CD4-positive, alpha-beta T cell treated with Interleukin-6 at 100 ng/mL for 8 hours (primary cell): ENCODE measurements at places on chromosomes 5 and 9.

- no peak for DNase-seq
Measured at GRCh38 chr9:93677641-93678136, 101.3 kb downstream of the PHF2 start.

DNA sequence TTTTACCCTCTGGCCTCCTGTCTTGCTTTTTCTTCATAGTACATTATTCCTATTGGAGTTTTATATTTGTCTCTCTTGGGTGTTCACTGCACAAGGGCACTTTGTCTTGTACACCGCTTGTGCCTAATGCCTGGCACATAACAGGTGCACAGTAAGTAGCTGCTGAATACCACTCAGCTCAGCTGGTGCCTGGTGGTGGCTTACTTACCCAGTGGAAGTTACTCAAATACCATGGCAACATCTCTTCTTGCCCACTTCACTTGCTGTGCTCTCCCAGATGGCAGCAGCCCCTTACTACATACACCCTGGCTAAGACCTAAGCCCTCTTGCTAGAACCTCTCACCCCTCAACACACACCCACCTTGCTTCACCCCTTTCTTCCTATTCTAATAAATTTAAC lies 11.3 kb upstream of the SKP1 start:
- no peak for DNase-seq

- no peak for DNase-seq
Measured at GRCh38 chr5:109163336-109163735, 246.4 kb downstream of the PJA2 start.

GRCh38 chr5:169424670-169425378 lies 123.9 kb upstream of the SLIT3 start:
- no peak for DNase-seq

DNA sequence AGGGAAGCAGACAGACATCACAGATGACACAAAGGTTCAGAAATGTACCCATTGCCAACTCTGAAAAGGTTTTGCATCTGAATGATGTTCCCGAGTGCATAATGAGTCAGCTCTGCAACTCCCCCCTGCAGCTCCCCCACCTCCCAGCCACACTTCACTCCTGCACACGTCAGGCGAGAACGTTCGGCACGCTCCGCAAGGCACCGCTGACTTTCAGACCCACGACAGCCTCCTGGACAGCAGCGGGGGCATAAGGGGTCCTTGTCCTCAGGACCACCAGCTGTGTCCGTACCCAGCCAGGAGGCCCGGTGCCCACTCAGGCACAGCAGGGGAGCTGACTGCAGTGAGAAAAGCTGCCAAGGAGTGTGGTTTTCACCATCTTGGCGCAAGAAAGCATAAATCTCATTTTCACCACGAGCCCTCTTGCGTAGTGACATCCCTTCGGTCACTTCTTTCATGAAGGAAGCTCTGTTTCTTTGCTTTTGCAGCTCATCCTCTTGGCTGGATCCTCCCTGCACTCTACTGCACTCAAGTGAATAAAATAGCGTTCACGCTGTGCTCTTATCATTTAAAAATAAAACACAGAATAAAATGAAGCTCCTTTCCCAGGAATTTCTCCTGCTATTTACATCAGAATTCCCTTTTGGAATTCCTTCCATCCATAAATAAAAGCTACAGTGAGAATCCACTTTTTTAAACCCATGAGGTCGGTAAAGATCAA lies 9.9 kb downstream of the GFPT2 start:
- DNase-seq: no peak

DNA sequence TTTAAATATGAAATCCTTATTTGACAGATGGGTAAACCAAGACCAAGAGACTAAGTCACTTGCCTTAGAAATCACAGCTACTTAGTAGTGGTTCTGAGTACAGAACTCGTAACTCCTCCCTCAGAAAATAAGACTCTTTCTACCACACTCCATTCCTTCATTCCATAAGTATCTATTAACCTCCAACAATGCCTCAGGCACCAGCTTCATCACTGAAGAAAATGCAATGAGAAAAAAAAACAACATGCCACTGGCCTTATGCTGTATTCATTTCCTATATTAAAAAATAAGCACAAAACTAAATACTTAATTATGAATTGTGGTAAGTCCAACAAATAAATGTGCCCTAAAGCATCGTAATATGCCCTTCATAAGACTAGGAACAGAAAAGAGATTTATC lies 13.5 kb upstream of the FREM1 start:
- DNase-seq: no peak

DNA sequence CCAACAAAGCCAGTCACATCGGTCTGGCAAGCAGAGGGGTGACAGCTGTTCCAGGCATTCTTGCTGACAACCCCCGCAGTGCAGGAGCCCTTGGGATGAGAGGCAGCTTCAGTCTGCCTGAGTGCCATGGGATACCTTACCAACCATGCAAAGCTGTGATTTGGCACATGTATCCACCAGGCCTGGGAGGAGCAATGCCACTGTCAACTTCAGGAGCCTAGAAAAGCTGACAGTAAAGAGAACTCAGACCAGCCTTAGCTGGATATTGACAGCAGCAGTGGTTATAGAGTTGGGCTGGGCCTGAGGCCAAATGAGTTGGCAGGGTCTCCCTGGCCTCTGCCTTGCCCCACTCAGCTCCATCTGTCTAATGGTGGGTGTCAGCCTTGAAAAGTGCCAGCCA lies 10.1 kb upstream of the PLPPR1 start:
- no peak for DNase-seq

- no peak for DNase-seq
Measured at GRCh38 chr5:26763215-26763614, 275.2 kb downstream of the CDH9 start.

GRCh38 chr5:67344870-67345269 lies 148.3 kb upstream of the CD180 start:
- DNase-seq: no peak

GRCh38 chr9:115442054-115442453 lies 324.1 kb upstream of the TNC start:
- DNase-seq: no peak

DNA sequence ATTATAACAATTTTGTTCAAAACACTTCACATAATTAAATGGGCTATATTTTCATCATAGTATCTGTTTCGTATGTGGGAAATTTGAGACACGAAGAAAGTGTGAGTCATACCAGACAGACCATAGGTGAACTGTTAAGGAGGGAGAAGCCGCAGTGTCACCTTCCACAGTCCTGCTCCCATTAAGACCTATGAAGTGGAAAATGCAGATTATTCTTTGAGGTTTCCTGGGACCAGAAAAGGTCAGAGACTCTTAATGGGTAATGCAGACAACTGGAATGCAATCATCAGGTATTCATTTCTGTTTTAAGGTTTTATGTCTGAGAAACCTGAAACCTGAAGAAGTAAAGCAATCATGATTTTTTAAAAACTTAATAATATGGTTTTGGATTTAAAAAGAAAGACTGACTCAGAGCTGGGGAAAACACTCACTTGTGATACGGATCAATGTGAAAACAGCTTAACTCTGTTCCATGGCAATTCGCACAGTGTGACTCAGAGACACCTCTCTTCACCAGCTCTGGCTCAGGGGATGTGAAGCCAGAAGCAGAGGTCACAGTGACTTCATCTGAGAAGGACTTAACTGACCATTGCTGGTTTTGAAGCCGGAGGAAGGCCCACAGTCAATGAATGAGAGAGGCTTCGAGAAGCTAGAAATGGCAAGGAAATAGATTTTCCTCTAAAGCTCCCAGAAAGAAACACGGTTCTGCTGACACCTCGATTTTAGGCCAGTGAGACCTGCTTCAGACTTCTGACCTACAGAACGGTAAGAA lies 17.2 kb upstream of the GCNT1 start:
- DNase-seq: no peak

DNA sequence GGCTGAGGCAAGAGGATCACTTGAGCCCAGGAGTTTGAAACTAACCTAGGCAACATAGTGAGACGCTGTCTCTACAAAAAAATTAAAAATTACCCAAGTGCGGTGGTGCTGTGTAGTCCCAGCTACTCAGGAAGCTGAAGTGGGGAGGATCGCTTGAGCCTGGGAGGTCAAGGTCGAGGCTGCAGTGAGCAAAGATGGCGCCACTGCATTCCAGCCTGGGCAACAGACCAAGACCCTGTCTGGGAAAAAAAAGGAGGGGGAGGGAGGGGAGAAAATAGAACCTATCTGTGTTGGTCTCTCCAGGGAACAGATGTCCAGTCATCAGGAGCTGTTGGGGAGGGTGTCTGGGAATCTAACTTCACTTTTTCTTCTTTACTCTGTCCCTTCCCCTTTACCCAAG lies 24.3 kb downstream of the MAT2B start:
- no peak for DNase-seq

DNA sequence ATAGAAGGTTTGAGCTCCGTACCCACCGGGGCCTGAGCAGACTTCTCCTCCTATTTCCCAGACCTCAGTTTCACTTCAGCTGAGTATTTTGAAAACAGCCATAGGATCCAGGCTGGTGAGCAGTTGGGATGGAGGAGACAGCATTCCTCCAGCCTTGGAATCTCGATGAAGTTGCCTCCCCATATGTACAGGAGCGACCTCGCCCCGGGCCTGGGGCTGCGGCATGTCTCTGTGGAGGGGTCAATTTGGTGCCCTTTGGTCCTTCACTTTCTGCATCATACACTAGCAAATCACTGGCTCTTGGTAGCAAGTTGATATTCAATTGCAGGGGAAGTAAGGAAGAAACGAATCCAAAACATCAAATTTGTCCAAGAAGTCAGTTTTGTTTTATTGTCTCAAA lies 402.0 kb upstream of the IRX4 start:
- no peak for DNase-seq

DNA sequence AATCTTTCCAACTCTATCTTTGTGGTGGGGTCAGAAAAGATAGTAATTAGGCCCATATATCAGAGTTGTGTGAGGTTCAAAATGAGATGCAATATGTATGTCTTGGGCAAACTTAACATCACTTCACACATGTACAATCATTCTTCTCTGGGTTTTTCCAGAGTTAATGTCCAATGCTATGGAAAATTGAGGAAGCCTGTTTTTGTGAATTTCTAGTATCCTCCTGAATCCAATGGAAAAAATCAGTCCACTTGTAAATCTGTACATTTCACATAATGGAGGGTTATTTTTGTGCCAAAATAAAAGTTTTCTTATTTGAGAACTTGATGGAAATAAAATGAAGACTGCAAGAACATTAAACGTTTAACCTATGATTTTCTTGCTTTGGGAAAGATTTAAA lies 155.6 kb upstream of the SEMA6A start:
- no peak for DNase-seq

DNA sequence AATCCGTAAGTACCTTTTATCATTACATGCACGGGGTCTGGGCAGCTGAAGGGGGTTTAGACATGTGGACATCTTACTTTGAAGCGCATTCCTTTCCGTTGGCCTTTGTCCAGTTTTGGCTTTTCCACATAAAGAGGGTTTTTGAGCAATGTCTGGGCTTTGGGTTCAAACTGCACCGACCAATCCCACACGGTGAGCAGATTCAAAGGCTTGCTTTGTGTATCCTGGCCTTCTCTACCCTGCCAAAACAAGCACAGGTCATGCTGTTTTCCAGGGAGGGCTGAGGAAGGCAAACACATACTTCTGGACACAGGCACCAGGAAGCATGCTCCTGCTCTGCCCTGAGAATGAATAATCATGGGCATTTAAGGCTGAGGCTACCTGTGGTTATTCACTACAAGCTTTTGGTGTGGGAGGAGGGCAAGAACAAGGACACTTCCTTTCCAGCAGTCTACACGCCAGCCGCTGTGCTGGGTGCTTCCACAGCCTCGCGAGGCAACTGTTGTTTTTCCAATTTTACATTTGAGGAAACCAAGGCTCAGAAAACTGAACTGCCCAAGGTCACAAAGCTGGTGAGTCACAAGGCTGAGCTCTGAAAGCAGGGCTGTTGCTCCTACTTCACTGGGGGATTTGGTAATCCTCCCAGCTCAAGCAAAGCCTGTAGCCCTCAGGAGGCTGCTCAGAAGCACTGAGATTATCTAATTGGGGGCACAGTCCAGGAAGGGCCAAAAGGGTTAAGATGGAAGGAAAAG lies 59.8 kb upstream of the GOLPH3 start:
- DNase-seq: no peak

GRCh38 chr5:143674469-143674786 lies 137.5 kb upstream of the HMHB1 start:
- DNase-seq: no peak

- peak; percentile 34 for DNase-seq
Measured at GRCh38 chr5:16673241-16674201, 56.7 kb upstream of the RETREG1 start.

DNA sequence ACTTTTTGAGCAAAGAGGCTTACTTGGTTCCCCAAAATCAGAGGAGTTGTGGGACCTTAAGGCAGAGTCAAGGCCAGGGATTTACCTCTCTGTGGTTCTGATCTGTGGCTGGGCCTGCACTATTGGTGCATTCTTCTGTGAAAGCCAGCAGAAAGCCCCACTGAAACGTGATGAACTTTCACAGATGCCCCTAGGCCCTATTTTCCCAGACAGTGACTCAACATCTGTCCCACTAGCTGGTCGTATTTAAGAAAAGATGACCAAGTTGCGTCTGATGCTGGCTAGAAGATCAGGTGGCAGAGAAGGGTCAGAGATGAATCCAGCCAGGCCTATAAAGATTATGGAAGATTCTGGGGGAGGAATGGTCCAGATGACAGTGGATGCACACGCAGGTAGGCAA lies 153.1 kb downstream of the ACTL7B start:
- DNase-seq: no peak

DNA sequence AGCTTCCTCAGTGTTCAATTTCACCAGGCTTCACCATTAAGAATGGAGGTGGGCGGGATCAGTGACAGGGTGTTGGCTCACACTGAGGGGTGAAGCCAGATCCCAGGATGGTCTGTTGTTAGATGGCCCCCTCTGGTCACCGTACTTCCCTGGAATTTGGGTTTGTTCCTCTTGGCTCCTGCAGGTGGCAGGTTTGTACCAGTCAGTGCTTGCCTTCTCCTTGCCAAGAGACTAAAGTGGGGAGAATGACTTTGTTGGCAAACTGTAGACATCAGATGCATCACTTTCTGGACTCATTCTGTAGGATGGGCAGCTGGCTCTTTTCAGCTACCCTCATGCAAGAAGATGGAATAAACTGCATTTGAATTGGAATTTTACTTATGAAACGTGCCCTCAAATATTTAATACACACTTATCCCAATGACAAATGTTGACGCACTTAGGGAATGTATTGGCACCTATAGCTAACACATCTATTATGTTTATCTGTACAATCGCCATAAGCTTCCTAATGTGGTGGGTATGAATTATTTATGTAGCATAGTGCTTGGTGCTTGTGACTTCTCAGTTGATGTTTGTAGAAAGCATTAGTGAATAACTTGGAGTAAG lies 31.4 kb upstream of the ANKRD55 start:
- DNase-seq: peak; percentile 9

GRCh38 chr5:509611-510185 lies 14.6 kb downstream of the SLC9A3 start:
- no peak for DNase-seq

DNA sequence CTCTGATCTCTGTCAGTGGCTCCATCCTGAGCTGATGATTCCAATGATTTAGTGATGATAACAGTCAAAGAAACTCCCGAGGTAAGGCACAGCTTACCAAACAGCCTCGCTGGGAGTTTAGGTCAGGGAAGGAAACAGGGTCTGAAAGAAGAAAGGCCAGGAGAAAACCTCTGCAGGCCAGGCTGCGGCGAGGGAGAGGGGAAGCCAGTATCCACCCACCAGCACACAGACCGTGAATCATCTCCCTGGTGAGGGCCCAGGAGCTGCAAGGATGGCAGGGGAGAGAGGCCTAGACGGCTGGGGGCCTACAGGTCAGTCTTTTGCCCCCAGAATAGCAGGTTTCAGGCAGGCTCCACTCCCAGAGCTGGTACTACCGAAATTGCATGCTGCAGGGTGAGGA lies 590.5 kb downstream of the CCDC171 start:
- no peak for DNase-seq

- DNase-seq: no peak
Measured at GRCh38 chr5:135467871-135468485, 15.8 kb upstream of the TIFAB start.
